ENCODE measurements at places on chromosomes 16 and 17.
A peak's percentile ranks its signal among the peaks of the same experiment; 100 is the strongest.

DNA sequence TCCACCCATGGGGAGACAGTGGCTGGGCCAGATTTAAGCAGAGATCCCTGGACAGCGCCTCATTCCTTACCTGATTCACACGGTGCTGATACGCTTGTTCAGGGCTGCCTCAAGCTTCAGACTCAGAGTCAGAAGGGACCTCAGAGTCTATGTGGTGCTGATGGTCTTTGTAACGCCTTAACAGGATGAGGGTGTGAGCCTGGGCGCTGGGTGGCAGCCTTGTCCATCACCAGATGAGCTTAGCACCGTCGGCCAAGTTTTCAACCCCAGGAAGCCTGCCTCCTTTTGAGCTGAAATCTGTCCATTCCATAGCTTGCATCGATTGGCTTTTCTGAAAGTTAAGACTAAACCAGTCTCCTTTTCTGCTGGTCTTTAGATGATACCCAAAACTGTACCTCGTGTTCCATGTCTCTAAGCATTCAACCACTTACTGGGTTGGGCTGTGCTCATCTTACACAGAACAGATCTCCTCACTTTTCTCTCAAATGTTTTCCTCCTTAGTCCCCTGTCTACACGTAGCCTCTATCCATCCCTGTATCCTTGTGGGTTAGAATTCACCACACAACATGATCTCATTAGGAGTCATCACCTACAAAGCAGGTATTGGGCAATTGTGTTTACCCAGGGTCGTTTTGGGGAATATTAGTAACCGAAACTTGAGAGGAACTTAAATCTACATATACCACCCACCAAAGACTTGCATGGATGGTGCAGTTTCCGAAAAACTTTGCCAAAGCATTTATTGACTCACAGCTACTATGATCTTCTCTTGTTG lies 573.4 kb downstream of the CDH13 start:
- no peak for DNase-seq

DNA sequence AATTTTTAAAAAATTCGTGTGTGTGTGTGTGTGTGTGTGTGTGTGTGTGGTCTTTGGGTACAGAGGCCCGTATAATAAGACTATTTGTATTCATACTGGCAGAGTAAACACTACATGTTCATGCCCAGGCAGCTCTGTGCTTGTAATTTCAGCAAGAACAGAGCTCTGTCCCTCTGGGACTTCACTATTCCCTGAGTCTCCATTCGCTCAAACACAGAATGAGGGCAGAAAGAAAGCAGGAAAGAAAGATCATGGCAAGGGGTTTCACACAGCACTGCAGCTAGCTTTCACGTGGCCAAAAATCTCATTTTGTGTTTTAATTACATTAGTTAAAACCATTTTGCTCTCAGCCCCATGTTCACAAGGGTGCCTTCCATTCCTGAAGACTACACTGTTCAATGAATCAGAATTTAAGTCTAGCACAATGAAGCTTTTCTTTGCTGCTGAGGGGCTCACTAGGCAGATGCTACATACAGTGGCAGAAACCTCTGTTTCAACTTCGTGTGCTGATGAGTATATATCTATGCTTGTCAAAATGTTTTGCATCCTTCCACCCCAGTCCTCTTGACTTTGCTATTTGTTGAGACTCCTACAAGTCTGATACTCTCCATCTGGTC lies 198.4 kb upstream of the C17orf78 start:
- no peak for DNase-seq

DNA sequence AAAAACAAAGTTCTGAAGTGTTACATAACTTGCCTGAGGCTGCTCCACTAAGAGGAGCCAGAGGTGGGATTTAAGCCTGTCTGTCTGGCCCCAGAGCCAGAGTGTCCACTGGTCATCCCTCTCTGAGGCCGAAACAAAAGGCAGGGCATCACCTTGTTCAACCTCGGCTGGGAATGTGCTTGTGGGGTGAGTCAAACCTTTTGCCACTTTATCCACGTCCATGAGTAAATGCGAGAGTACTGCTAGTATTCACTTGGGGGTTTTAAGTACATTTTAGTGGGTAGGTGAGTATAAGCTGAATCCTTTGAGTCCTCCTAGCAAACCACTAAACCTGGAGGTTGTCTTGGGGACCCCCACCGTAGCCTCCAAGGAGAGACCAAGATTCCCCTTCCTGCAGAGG lies 103.5 kb downstream of the STX8 start:
- no peak for DNase-seq

- DNase-seq: no peak
Observed at GRCh38 chr17:65496801-65497200, 64.6 kb downstream of the AXIN2 start.

DNA sequence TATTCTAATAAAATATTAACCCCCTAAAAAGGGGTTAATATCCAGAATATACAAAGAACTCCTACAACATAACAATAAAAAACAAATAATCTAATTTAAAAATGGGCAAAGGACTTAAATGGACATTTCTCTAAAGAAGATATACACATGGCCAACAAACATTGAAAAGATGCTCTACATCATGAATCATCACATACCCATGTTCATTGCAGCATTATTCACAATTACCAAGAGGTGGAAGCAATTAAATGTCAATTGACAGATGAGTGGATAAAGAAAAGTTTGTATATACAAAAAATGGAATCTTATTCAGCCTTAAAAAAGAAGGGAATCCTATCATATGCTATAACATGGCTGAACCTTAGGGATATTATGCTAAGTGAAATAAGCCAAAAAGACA lies 36.8 kb downstream of the CPD start:
- no peak for DNase-seq

DNA sequence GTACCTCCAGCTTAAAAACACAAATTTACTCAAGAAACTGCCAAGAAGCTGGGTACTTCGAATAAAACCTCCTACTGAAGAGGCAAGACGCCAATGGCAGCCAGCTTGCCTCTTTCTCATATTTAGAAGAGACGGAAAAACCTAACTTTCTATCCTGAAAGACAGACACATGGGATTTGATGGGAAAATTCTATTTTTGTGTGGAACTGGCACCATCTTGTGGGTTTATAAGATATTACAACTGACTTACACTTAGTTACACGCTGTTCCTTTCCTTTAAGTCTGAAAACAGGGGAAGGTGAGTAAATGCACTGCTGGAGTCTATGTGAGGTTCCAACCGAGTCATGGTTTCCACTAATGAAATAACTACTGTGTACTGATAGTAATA lies 10.3 kb downstream of the ZNF18 start:
- no peak for DNase-seq

DNA sequence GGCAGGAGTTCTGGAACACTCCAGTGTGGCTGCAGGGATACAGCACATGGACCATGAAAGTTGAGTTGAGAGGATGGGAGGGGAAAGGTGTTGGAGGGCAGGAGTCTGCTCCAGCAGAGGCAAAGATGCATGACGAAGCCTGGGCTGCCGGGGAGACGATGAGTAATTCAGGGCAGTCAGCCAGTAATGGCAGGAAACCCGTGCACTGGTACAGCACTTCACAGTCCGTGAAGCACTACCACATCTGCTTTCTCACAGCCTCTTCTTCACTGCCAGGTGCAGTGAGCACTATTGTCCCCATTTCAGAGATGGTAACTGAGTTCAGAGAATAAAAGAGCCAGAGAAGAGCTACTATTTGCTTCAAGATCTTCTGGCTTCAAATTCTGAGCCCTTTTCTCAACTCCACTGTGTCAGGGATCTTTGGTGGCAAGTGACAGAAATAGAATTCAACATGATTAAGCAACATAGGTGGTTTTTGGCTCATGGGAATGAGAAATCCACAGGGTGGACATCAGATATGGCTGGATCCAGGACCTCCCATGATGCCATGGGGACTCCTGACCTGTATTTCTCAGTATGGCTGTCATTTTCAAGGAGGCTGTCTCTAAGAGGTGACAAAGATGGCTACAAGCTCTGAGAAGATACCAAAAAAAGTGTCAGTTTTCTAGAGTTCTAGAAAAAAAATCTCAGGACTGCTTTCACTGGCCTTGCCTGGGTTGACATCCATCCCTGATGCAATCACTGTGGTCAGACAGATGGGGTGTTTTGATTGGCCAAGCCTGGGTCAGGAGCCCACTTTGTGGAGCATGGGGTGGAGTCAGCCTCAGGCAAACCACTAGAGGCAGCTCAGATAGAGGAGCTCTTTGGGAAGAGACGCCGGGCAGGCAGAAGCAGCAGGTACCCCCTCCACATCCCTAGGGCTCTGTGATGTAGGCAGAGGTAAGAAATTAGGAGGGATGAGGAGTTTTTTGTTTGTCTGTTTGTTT lies 24.7 kb downstream of the IL21R start:
- peak; percentile 57 for DNase-seq

DNA sequence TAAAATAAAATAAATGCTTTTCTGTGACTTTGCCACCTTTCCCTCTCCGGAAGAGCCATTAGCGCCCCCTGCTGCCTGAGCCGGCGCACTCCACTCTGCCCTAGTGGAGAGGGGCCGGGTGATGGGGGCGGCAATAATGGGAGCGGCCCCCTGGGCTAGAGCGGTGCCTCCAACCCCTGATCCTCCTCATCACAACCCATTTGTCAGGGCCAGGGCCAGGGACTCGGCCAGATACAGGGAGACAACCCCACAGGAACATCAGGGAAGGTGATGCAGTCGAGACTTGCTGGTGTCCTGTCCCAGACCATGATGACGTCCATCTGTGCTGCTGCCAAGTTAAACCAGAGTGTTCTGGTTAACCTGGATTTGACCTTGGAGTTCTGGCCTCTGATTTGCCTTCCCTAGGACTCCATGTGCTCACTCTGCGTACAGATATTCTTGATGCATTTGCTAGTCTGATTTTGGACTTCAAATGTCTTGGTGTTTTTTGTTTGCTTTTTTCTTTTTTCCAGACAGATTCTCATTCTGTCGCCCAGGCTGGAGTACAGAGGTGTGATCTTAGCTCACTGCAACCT lies 46.1 kb upstream of the BPTF start:
- DNase-seq: no peak

DNA sequence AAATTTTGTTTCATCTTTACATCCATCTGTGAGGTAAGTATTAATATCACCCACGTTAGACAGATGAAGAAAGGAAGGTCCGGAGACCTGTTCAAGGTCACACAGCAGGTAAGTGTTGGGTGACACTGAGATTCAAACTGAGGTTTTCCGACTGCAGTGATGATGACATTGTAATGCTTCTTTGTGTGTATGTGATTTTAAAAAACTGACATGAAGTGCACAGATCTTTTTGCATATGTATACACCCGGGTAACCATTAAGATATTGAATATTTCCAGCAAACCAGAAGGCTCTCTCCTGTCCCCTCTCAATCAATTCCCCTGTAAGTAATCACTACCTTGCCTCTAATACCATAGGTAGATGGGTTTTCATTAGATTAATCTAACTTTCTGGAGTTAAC lies 1.5 kb upstream of the TANC2 start:
- no peak for DNase-seq

DNA sequence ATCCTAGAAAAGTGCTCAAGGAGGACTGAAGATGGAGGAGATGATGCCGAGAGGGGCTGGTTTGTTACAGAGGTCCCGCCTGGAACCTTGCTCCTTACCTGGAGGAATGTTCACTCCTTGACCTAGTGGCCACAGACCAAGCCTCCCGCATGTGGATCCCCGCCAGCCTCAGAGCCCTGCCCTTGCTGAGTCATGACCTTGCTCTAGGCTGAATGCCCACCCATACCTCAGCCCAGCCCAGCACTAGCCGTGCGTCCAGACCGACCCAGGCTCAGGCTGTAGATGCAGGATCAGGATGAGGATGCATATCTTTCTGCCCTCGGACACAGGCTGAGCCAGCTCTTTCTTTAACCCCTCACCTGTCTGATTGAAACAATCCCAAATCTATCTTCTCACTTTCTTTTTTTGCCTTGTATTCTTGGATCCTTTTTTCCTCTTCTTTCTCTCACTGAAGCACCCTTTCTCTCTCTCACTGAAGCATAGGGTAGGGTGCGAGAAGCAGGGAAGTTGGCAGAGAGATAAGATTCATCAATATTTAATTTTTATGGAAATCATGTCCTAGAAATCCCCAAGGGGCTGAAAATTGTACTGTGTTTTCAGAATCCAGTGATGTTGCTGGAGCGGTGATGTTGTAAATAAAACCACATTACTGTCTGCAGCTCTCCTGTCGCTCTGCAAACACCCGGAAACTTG lies 34.9 kb downstream of the WSCD1 start:
- DNase-seq: no peak

DNA sequence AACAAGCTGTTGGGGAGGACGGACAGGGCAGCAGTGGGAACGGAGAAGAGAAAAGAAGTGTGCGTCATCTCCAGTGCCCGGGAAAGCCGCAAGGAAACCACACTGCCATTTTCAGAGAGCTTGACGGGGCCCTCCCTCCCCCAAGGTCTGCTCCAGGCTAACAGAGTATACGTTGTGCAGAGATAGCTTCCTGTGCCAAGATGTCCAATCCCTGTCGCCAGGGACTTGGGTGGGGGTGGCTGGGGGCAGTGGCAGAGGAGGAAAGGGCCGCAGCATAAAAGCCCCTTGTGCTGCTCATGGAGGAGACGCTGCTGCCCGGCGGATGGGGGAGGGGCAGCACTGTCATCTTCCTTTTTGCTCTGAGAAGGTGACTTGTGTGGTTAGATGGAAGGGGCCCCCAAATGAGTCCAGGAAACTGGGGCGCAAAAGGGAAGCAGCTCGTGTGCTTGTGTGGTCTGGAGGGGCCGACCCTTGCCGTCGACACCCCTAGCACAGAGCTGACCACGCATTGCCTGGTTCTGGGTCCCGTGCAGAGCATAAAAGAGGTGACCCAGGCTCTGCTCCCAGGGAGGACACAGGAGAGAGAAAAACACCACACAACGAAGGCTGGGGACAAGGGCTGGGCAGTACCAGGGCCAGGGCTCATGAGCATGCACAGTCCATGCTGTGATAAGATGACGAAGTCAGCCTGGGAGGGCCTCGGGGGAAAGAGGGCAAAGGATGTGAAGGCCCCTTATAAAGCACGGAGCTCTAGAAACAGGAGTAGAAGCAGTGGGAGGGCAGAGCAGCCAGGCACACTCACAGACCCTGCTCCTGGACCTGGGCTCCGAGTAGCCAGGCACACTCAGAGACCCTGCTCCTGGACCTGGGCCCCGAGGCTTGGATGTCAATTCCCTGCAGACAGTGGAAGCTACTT lies 372.7 kb downstream of the SLC39A11 start:
- no peak for DNase-seq

DNA sequence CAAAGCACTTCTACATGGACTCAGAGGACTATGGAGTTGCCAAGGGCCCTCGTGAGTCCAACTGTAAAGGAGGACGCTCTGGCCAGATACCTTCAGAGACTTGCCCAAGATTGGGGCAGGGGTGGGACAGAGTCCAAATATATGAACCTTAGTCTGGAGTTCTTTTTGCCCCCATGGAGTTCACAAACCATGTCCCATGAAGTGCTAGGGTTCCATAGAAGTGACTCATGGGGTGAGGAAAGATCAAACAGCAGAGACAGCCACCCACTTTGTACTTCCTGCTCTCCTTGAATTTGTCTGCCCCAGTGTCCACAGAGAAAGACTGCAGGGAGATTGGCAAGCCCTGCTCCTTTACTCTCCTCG lies 29.0 kb downstream of the SRL start:
- no peak for DNase-seq

Data from effector memory CD4-positive, alpha-beta T cell (primary cell).